HT1080 (cell line): ENCODE measurements at places on chromosomes 1 and 21.

DNA sequence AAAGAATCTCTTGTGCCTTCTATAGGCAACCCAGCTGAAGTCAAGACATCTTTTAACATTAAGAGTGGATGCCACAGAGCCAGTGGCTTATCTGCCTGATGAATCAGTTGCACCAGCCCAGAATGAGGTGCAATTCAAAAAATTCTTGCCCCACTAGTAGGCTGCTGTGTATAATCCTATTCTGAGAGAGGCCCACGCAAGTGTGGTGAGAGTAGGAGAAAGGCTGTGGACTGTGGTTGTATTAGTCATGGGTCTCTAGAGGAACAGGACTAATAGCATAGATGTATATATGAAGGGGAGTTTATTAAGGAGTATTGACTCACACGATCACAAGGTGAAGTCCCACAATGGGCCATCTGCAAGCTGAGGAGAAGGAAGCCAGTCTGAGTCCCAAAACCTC, 216.4 kb downstream of the LTN1 start:
- DNase-seq = peak; percentile 56

GRCh38 chr1:36372617-36373016, 13.1 kb downstream of the STK40 start:
- peak; percentile 62 for DNase-seq

GRCh38 chr21:26405071-26405470, 168.0 kb downstream of the CYYR1 start:
- peak; percentile 10 for DNase-seq

DNA sequence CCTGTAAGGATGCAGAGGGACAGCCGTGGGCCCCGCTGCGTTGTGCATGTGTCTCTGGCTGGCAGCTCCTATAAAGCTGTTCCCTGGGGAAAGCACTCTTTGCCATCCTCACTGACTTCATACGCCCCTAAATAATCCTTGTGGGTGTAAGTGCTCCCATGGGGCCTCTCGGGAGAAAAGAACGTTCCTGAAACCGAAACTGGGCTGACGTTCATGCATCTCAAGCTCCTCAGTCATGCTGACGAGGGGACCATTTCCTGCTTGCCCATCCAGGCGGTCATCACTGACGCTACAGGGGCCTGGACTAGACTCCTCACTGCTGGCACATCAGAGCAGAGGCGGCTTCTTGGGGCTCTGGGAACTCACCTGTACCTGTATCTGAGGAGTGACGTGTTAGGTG, 73.1 kb upstream of the USP24 start:
- DNase-seq = no peak

GRCh38 chr1:65844821-65845534, 52.3 kb downstream of the PDE4B start:
- DNase-seq = no peak

GRCh38 chr1:153683854-153684253, 5.4 kb downstream of the NPR1 start:
- DNase-seq = no peak

DNA sequence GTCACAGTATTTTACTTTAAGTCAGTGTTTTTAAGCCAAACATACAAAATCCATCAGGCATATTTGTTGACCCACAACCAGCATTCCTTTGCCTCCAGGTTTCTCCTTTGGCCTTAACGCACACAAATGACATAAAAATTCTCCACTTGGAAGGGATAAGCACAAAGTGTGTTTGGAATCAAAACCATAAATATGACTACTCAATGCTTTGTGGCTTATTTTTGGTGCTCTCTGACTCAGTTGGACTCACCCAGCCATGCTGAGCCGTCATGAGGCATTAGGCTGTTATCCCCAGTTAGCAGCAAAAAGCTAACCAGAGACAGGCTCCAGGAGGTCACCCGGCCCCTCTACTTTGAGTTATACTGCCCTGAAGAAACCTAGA, 948 bp downstream of the PRUNE1 start:
- DNase-seq = no peak

- DNase-seq = no peak
Measured at GRCh38 chr1:208090388-208091301, 153.5 kb downstream of the PLXNA2 start.

GRCh38 chr1:83625646-83626045, 373.3 kb downstream of the TTLL7 start:
- DNase-seq = no peak

DNA sequence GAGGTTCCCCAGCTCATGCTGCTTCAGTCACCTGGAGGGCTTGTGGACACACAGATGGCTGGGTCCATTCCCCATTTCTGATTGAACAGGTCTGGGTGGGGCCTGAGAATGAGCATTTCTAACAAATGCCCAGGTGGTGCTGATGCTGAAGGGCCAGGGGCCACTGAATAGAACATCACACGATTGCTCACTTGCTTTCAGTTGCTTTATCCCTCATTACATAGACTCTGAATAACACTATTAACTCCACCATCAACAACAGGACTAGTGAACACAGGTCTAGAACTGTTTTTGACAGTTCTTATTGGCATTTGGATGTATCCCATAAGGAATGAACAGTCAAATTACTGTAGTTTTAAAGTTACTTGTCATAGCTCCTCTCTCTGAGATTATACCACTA, 12.1 kb downstream of the TRAPPC10 start:
- DNase-seq = no peak

DNA sequence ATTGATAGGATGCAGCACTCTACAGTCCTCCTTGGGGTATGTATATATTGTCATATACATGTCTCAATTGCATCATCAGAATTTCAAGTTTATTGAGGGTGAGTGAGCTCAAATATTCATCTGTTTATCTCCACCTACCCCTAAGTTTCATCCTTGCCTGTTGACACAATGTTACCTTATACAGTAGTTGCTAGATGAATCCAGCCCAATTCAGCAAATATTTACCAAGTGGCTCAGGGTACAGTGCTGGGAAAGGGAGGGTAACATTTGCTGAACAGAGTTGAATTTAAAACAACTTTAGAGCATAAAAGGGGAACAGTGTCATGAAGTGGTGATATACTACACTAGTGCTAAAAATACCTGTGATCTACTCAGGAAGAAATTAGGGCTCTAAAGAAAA, 14.4 kb downstream of the ELAVL4 start:
- no peak for DNase-seq

DNA sequence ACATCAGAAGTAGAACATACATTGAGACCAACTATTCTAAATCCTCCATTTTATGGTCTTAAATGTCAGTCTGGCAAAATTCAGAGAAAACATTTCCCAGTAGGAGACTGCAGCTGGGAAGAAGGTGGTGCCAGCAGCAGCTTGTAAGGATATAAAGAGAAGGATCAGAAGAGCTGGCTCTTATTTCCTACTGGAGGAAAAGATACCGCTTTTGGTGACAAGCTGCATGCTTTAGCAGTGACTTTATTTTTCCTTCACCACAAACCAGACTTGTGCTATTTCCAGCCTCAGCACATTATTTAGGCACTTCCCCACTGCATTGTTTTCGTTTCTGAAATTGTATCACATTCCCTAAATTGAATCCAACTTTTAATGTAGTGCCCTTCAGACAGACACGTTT, 28.4 kb downstream of the RNF11 start:
- DNase-seq = peak; percentile 95

DNA sequence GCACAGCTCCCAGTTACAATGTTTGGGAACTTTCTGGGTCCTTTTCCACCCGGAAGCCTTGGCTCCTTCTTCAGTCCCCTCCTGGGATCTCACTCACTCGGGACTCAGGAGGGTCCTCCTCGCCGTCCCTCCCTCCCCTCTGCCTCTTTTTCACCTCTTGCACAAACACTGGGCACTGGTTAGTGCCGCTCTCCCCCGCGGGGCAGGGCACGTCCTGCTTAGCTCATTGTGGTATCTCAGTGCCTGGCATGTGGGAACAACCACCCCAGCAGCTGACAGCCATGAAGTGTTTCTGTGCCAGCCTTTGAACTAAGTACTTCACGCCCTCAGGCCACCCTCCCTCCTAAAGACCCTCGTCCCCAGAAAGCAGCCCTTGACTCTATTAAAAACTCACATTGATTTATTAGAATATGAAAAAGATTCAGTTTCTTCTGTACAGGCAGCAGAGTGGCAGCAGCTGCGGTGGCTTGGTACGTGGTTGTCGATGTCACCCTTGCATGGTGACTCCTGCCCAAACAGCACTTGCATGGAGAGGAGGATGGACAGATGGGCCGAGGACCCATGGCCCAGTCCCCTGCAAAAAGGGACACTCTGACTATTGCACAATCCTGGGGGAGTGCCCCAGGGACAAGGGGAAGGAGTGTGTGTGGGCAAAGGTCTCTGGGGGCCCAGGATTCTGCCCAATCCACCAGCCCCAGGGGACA, 56.3 kb downstream of the SLC9A1 start:
- no peak for DNase-seq

- no peak for DNase-seq
Measured at GRCh38 chr1:22584001-22584562, 20.8 kb downstream of the EPHA8 start.

DNA sequence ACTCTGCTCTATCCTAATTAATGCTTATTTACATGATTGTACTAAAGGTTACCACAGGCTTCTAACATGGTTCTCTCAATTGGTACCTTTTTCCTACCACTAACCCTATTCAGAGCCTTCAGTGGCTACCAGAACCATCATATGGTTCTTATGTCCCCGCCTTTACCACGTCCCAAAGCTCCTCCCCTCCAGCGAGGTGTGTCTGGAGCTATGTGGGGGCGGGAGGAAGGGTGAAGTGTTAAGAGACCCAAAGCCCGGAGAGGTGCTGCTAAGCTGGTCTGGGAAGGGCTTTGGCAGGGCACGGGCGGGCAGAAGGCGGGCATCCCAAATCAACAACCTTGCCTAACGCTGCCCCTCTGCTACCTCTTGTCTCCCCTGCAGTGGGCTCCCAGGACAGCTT, 10.0 kb downstream of the SPATA46 start:
- DNase-seq = no peak

DNA sequence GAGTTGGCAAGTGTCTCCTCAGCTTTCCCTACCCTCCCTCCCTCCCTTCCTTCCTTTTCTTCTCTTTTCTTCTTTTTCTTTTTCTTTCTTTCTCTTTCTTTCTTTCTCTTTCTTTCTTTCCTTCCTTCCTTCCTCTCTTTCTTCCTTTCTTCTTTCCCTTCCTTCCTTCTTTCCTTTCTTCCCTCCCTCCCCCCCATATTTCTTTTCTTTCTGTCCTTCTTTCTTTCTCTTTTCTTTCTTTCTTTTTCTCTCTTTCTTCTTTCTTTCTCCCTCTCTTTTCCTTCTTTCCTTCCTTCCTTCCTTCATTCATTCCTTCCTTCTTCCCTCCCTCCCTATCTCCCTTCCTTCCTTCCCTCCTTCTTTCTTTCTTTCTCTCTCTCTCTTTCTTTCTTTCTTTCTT, 18.6 kb upstream of the TTC22 start:
- DNase-seq = no peak

GRCh38 chr21:31351438-31351837, 7.4 kb upstream of the TIAM1 start:
- DNase-seq = peak; percentile 66

- no peak for DNase-seq
Measured at GRCh38 chr1:97553971-97554370, 366.9 kb downstream of the DPYD start.

- DNase-seq = no peak
Measured at GRCh38 chr1:48208251-48208650, 14.3 kb upstream of the SLC5A9 start.

DNA sequence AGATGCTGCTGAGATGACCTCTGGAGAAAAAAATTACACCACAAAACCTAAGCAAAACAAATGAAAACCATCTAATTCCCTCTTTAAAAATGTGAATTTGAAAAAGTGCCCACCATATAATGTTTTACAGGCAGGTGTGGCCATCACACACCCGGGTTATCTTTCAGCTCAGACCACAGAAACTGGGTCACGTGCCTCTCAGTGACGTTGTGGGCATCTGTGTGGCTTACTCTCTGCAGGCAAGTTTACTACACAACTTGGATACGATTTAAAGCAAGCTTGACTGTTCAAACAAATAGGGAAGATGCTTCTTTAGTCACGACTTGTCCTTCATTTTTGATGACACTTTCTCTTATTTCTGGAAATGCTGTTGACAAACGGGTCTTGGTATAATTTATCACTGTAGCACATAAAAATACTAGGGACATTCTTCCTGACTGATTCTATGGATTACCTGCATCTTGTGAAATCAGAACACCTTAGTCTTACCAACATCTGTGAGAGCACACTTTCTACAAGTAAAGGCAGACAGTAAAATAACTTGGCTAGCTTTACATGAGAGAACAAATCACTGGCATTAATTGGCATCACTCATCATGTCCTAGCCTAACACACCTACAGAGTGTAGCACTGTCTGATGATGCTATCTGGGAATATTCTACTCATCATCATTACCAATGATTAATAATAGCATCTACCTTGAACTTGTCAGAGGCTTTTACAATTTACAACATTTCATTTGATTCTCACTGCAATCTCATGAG, 89.3 kb upstream of the EDEM3 start:
- peak; percentile 24 for DNase-seq

DNA sequence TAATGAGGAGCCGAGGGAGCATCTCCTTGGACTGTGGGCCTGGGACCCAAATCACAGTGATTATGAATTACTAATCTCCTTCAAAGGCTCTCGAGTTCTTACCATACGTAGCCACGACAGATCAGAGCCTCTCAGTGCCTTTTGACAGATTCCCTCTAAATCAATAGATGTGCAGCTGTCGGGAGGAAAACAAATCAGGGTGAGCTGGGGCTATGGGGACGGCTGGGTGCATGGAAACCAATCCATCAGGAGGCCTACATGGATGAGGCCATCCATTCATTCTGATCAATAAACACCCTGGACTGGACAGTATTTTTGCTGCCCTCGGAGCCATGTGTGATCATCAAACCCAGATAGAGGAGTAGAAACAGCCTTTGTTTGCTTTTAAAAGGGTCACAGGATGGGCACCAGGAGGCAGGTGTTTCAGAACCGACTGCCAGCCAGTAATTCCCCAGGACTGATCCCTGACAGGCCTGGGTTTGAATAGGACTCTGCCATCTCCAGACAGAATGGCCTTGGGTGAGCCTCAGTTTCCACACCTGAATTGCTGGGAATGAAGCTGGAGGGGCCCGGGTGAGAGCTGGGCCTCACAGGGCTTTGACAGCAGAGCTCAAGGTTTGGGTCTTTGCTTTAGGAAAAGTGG, 532.8 kb downstream of the MATN1 start:
- no peak for DNase-seq

GRCh38 chr1:29197590-29197924, 15.9 kb upstream of the SRSF4 start:
- peak; percentile 46 for DNase-seq

- no peak for DNase-seq
Measured at GRCh38 chr1:245875581-245876261, 631.4 kb downstream of the SMYD3 start.

DNA sequence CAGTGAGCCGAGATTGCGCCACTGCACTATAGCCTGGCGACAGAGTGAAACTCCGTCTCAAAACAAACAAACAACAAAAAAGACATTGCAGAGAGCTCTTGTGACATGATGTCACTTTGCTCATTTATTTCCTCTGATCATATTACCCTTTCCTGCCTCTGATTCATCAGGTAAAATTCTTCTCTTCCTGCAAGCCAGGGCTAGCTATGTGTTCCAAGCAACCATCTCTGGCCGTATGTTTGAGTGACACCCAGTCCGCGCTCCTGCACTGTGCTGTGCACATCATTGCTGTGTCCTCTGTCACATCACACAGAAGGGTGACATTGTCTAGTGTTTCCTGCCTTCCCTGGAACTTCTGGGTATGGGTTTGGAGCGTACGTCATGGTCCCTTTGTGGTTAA, 251.3 kb downstream of the PCP4 start:
- peak; percentile 20 for DNase-seq

GRCh38 chr1:170126696-170127095, 19.1 kb upstream of the NTMT2 start:
- peak; percentile 58 for DNase-seq
